ENCODE measurements at places on chromosomes 12 and 14.

- DNase-seq, result peak; percentile 30
Measured at GRCh38 chr12:55955800-55956508, 9.9 kb downstream of the PMEL start.

DNA sequence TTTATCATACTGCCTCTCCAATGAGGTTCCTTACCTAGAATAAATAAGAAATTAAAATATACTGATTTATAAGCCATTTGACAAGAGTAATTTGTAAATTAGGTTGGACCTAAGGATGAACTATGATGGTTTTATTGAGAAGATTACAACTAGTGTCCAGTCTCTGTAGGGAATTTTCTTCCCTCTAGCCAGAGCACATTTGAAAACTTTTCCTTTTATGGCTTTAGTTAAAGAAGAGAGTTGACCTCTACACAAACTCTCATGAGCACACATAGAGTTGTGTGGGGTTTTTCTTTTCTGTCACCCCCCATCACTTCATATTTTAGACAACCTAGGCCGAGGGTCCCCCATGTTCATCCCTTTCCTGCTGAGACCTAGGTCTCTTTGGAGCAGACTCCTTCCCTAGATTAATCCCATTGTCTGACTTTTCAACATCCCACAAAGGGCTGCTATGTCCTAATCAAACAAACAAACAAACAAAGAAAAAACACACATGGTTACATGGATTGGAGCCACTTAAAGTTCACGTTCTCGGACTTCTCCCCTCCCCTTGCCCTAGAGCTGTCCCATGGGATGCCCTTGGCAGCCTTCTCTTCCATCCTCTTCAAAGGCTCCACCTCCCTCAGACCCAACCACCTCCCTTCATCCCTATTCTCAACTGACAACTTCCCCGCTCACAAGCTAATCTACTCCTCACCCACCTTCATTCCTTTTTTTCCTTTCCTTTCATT is 40.7 kb downstream of the GPR135 start:
- DNase-seq, result no peak

GRCh38 chr14:22221508-22221907 is 367.5 kb downstream of the DAD1 start:
- no peak for DNase-seq

- DNase-seq, result no peak
Measured at GRCh38 chr14:93880021-93880820, 46.9 kb upstream of the FAM181A start.

DNA sequence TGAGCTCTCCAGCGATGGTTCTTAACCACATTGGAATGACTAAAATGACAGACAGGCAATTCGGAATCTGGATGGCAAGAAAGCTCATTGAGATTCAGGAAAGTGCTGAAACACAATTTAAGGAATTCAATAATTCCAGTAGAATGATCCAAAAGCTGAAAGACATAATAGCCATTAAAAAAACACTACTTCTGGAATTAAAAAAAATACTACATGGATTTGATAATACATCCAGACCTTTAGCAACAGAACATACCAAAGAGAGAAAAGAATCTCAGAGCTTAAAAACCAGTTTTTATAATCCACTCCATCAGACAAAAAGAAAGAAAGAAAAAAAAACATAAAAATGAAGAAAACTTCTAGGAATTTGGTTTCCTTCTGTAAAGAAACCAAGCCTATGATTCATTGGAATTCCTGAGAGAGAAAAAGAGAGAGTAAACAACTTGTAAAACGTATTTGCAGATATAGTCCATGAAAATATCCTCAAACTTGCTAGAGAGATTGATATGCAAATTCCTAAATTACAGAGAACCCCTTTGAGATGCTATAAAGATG is 52.8 kb downstream of the SLCO1B1 start:
- DNase-seq, result no peak

GRCh38 chr12:70919597-70920035 is 922 bp downstream of the PTPRR start:
- no peak for DNase-seq

DNA sequence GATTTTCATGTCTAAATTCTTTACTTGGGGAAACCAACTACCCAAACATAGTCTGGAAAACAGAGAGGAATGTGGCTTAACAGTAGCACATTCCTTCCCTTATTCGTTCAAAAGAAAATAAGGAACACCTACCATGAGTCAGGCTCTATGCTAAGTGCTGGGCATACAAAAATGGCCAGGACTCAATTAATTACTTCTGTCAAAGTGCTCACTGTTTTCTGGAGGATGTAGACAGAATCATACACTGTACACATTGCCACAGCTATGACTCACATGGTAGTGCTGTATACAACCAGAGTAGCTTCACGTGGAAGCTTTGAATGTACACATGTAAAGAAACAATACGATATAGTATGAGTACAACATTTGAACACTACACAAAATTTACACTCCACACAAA is 50.1 kb downstream of the SLC25A21 start:
- DNase-seq, result no peak

GRCh38 chr12:108980831-108981618 is 39.8 kb downstream of the SVOP start:
- no peak for DNase-seq

GRCh38 chr14:20969336-20969735 is 14.0 kb downstream of the RNASE2 start:
- DNase-seq, result no peak

GRCh38 chr12:1993871-1994371 is 10.3 kb downstream of the DCP1B start:
- peak; percentile 57 for DNase-seq

- DNase-seq, result no peak
Measured at GRCh38 chr12:43580601-43581000, 28.6 kb upstream of the ADAMTS20 start.

- no peak for DNase-seq
Measured at GRCh38 chr12:53810950-53811349, 59.2 kb upstream of the CISTR start.

GRCh38 chr14:23074906-23075305 is 17.6 kb upstream of the CDH24 start:
- DNase-seq, result no peak

GRCh38 chr12:49821373-49822287 is 6.6 kb downstream of the NCKAP5L start:
- no peak for DNase-seq

- DNase-seq, result no peak
Measured at GRCh38 chr14:77314539-77315457, 5.9 kb downstream of the POMT2 start.

DNA sequence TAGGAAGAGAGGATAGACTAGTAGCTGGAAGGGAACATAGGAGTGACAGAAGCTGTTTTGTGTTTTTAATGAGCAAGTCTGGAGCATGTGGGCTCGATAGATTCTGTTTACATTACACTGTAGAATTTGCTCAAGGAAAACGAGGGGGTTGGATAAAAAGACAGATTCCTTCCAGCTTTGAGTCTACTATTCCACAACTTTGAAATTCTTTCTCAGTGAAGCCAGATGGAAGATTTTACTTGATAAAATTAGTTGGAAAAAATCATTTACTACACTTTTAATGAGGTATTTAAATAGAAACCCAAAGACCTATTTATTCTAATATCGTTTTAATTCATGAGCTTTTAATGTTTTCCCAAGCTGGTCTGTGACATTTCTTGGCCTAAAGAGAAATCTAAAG is 19.5 kb upstream of the EPS8 start:
- DNase-seq, result no peak

GRCh38 chr12:26297396-26298070 is 102.2 kb downstream of the SSPN start:
- DNase-seq, result no peak

DNA sequence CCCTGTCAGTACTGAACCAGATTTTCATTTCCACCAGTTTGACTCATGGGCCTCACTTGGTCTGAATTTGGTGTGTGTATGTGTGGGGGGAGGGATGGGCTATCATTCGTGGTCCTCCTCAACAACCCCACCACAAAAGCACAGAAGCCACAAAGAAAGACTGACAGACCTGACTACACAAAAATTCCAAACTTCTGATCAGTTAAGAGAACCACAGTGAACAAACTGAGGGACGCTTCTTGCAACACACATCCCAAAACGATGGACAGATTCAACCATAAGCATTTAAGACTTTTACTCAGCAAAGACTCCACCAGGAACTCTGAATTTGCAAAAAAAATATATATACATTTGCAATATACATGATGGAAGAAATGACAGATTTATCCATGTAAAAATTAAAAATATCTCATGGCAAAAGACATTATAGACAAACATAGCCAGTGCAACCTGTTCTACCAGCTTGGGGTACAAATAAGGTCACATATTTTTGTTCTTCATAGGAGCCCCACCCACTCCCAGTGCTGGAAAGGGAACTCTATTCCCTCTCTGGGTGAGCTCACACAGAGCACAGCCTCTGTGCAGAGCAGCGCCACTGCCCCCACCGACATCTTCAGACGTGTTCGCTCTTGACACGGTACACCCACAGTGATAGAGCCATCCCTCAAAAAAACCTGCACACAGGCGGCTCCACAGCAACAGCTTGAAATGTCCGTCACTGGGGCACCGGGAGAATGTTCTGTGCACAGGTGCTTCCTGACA is 49.7 kb downstream of the JAG2 start:
- DNase-seq, result no peak

DNA sequence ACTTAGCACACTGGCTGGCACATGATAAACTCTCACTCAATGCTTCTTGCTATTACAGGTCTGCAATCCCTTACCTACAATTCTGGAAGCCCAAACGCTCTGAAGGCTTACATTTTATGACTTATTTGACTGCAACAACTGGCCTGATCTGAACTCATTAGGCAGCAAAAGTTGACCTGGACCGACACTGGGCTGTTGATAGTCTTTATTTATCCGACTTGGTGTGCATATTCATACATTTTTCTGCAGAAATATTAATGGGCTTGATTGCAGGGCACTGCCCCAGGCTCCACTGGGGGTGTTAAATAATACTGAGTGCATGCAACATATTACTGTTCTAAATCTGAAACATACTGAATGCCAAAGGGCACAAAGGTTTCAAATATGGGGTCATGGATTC is 1076.7 kb downstream of the BCL11B start:
- DNase-seq, result no peak

DNA sequence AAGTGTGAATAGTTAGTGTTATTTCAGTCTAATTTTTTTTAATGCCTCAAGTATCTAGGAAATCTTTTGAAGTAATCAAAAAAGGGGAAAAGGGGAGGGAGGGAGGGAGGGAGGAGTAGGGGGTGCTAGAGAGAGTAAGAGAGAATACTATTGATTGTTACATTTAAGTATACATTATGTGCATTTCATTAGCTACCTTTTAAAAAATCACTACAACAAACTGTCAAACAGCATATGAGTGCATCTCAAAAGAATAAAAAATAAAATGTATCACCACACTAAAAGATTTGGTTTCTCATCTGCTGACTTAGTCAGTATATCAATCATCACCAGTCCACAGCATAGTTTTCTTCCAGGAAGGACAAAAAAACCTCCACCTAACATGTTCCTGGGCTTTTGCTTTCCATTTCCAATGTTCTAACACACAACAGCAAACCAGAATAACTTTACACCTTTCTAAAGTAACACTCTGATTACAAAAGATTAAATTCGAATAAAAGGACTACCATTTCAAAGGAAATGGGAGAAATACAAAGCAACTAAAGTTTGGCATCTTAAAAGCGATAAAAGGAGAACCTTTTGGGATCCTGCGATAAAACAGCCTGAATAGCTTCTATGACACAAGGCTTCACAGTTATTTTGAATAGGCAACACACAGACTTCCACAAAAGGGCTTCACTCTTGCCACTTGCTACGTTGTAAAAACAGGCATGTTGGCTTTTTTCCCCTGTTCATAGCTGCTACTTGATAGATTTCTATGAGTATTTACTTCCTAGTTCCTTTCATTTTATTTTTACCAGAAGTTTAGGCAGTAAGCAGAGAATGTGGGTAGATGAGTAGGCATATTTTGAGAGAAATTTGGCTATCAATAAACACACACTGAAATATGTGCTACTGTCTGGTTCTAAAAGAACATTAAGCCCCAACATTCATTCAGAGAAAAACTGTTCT is 160.9 kb downstream of the EPS8 start:
- DNase-seq, result no peak

DNA sequence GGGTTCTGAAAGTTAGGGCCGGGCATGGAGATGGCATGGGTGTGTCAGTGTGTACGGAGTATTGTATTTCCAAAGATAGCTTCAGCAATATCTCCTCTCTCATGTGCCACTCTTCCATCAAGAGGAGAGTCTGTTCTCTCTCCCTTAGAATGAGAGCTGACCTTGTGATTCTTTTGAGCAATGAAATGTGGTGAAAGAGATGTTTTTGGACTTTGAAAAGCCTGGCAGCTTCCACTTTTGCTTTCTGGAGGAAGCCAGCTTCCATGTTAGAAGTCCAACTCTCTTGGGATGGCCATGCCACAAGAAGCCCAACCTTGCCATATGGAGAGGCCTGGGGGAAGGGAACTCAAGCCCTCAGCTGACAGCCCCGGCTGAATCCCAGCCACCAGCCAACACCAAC is 72.4 kb upstream of the GZMB start:
- no peak for DNase-seq

DNA sequence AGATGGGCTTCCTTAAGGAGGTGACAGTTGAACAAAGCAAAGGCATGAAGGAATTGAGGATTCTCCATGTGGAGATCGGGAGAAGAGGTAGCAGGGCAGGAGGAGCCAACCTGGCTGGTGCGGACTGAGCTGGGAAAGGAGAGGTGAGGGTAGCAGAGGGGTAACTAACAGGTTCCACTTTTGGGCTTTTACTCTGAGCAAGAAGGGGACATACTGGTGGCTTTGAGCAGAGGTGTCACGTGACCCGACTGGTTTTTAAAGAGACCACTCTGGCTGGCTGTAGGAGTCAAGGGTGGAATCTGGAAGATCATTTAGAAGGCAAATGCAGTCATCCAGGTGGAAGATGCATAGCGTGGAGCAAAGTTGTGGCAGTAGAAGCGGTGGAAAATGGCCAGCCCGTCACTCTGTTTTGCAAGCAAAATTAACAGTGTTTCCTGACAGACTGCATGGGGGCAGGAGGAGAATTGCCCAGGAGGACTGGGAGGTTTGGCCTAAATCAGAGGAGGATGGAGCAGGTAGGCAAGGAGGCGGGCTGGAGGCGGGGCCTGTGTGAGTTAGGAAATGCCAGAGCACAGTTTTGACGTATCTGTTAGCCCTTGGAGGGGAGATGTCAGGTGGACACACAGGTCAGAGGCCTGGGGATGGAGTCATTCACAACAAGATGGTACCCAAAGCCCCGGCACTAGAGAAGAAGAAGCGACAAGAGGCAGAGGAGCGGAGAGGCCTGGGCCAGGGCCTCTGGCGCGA is 156.3 kb upstream of the FKBP4 start:
- DNase-seq, result no peak

- no peak for DNase-seq
Measured at GRCh38 chr12:54356951-54357356, 7.3 kb downstream of the GPR84 start.

DNA sequence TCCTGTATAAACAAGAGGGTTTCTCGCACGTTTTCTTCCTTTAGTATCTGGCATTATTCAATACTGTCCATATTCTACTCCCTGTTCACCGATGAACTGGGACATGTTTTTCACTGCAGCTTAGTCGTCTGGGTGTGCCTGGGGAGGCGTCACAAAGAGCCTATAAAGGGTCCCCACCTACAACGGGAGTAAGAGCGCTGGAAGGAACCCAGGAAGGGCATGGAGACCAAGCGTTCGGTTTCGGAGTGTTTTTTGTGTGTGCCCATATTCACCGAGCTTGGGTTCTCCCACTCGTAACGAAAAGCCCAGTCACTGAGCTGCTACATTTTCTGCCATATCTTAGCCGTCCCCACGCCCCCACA is 592 bp upstream of the USP15 start:
- DNase-seq, result no peak

All from CD4-positive, alpha-beta T cell treated with Interleukin-1 beta for 1 hour (primary cell).